Left ventricle myocardium inferior (tissue), 1 donor: ENCODE measurements at places on chromosomes 11 and 22. TPM values are rescaled to one million over a fixed set of nuclear protein-coding genes. Genes with fewer than 3 reads are reported as not detected.
A peak's percentile ranks its signal among the peaks of the same experiment; 100 is the strongest.

The LARGE2 gene
- total RNA-seq: not detected

The CD3D gene
- not detected for total RNA-seq

- peaks cover 53% of the 10 kb centered on the region for H3K4me1 ChIP-seq
- no peaks in the 10 kb centered on the region for H3K27me3 ChIP-seq
- no peaks in the 10 kb centered on the region for H3K36me3 ChIP-seq
These were observed 45.2 kb downstream of the LGR4 start for GRCh38 chr11:27427183-27427980.

- peaks cover 36% of the 10 kb centered on the region for H3K4me1 ChIP-seq
- no peaks in the 10 kb centered on the region for H3K36me3 ChIP-seq
- H3K4me3 ChIP-seq: no peak overlapping the region
- peak overlapping the region; percentile 92 for H3K27ac ChIP-seq
These were observed 27.1 kb upstream of the WNT11 start for GRCh38 chr11:76233196-76233921.

DNA sequence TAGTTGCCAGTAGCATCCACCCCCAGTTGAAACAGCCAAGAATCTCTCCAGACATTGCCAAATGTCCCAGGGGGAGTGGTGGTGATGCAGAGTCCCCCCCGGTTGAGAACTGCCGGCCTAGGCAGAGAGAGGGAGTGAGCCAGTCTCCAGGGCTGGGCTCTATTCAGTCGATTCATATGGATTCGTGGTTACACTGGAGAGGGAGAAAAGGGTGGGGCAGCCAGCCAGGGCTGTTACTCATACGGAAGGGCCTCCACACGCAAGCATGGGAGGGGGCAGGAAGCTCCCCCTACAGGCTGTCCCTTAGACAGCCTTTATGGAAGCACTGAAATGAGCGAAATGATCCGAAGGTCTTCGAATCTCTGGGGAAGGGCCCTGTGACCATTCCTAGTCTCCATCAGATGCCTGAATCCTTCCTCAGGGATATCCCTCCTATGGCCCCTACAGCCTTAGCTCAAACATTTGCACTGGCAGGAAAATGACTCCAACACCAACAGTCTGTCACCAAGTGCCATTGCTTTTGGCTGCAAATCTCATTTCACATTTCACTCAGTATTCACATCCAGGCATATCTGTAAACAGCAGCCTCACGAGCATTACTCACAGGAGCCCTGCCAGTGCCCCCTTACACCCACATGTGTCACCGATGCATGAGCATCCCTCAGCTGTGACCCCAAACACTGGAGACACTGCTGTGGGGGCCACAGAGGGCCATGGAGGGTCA is 18.4 kb upstream of the TLCD5 start:
- H3K27me3 ChIP-seq: peaks cover 20% of the 10 kb centered on the region
- no peak for DNase-seq
- no peak overlapping the region for H3K27ac ChIP-seq
- no peaks in the 10 kb centered on the region for H3K36me3 ChIP-seq
- no peaks in the 10 kb centered on the region for H3K4me1 ChIP-seq

- DNase-seq: peak; percentile 41
- H3K27ac ChIP-seq: peak overlapping the region; percentile 98
- peaks cover 81% of the 10 kb centered on the region for H3K4me1 ChIP-seq
- peak overlapping the region; percentile 94 for H3K4me3 ChIP-seq
These were observed 1.1 kb downstream of the FCHSD2 start for GRCh38 chr11:73141031-73141308.

- H3K4me1 ChIP-seq: peaks cover 51% of the 10 kb centered on the region
- peak; percentile 62 for DNase-seq
- H3K27me3 ChIP-seq: no peaks in the 10 kb centered on the region
- H3K4me3 ChIP-seq: peak overlapping the region; percentile 80
- H3K36me3 ChIP-seq: peaks cover 41% of the 10 kb centered on the region
These were observed 618 bp downstream of the MTA2 start for GRCh38 chr11:62601122-62601371.

The CRYBA4 gene
- total RNA-seq: not detected

DNA sequence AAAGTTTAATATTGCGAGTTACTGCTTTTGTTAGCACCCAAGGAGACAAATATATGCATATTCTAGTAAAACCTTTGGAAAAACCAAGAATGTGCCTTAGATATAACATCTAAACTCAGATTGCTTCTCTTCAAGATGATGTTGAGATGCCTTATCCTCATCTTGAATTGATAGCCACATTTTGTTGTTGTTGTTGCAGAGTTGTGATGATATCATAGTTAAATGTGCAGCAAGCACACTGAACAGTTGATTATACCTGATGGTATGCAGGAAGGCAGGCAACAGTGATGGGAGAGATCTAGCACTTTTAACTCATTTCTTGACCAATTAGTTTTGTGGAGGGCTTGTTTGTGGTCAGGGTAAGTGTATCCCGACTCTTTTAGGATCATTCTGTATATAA is 48.0 kb downstream of the KDM2A start:
- no peak overlapping the region for H3K4me3 ChIP-seq
- H3K27ac ChIP-seq: no peak overlapping the region
- H3K27me3 ChIP-seq: no peaks in the 10 kb centered on the region
- H3K36me3 ChIP-seq: peaks cover 6% of the 10 kb centered on the region
- DNase-seq: no peak
- peaks cover 19% of the 10 kb centered on the region for H3K4me1 ChIP-seq

The CRYAB gene
- total RNA-seq: 6,704 TPM

The NLRP14 gene
- total RNA-seq: not detected

DNA sequence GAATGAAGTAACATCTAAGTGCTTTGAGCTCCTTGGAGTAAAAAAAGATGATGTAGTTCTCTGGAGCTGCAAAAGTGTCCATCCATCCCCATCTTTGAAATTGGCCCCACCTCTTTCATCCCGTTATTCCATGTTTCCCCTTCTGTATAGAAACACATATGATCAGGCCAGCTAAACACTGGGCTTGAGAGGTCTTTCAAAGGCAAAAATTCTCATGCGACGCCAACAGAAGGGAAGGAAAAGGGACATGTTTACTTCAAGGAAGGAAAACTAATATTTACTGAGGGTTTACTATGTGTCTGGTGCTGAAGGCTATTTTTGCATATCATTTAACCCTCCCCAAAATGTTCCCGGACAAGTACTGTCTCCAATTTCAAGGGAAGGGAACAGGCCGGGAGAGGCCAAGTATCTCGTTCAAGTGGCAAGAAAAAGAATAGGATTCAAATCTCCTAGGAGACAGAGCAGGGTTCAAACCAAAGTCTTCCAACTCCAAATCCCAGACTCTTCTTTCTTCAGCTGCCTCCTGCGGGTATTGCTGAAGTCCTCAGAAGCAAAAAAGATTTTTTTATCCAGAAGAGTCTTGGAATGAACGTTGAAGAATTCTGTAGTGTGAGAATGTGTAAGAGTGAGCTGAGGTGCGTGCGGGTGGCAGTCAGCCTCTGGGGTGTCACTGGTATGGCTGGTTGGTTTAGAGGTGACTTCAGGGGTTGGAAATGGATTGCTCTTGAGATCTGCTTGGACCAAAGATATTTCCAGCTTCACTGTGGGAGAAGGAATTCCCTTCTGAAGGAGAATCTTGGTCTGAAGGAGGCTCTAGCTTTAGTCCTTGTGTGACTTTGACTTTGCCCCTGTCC is 10.1 kb downstream of the TECTA start:
- H3K36me3 ChIP-seq: no peaks in the 10 kb centered on the region
- H3K4me3 ChIP-seq: no peak overlapping the region
- DNase-seq: no peak
- H3K27me3 ChIP-seq: no peaks in the 10 kb centered on the region
- H3K27ac ChIP-seq: no peak overlapping the region

The LBHD1 gene
- total RNA-seq: 2.1 TPM

DNA sequence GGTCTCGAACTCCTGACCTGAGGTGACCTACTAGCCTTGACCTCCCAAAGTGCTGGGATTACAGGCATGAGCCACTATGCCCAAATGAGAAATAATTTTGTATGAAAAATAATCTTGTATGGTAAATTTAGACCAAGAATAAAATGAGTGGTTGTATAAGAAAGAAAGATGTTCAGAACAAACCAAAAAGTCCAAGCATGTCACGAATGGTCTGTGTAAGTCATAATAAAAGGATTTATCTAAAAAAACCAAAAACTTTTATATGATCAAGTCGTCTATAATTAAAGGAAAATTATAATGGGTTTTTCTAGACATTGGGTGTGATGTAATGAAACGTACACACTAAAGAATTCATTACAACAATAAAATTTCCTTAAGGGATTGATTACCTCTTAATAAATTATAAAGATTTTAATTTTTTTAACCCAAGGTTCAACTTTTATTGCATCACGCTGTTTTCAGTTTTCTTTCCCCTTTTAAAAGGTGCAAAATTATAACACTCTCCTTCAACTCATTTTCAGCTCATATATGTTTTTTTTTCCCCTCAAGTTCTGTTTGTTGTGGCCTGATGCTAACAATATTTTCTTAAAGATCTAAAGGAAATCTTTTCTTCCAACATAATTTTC is 8.9 kb upstream of the AQP11 start:
- no peaks in the 10 kb centered on the region for H3K4me1 ChIP-seq
- H3K4me3 ChIP-seq: no peak overlapping the region
- H3K27me3 ChIP-seq: no peaks in the 10 kb centered on the region
- no peak for DNase-seq
- no peaks in the 10 kb centered on the region for H3K36me3 ChIP-seq
- H3K27ac ChIP-seq: no peak overlapping the region

DNA sequence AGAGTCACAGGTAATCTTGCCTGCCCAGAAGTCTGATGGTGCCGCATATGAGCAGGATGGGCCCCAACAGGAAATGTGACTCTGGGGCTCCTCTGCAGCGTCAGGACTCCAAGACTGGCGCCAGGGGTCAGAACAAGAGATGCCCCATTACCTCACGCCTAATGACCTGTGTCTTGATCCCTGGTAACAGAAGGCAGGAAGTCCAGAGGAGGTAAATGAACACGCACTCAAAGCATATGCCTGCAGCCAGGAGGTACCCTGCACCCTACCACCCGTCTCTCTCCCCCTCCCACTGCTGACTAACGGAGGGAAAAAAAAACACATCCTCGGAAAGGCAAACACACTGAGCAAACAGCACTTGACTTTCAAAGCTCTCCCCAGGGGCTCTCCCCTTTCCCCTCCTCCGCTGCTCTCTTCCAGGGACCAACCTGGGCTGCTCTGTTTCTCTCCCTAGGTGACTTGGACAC is 37.3 kb downstream of the ABCC8 start:
- no peak for DNase-seq
- no peaks in the 10 kb centered on the region for H3K36me3 ChIP-seq
- H3K27me3 ChIP-seq: peaks cover 23% of the 10 kb centered on the region
- H3K27ac ChIP-seq: no peak overlapping the region

The CSF2RB gene
- total RNA-seq: 2.8 TPM

DNA sequence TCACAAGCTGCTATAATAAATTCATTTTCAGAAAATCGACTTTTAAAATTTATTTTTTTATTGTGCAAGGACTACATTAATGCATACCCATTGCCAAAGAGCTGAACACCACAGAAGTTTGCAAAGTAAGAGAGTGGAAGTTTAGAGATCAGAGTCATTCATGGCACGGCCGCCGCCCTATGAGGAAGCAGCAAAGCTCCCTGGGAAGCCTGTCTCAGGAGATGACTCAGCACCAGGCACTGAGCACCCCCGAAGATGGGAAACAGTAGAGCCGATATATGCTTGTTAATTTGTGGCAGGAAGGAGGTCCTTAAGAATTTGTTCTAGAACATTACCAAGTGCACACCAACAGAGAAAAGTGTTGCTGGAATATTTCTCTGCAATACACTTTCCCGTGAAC is 693.7 kb downstream of the OPCML start:
- no peaks in the 10 kb centered on the region for H3K36me3 ChIP-seq
- no peak for DNase-seq
- H3K4me1 ChIP-seq: no peaks in the 10 kb centered on the region
- no peak overlapping the region for H3K27ac ChIP-seq
- H3K27me3 ChIP-seq: no peaks in the 10 kb centered on the region
- H3K4me3 ChIP-seq: no peak overlapping the region

GRCh38 chr11:45809456-45810395 is 4.8 kb downstream of the SLC35C1 start:
- no peak for DNase-seq
- H3K4me1 ChIP-seq: peaks cover 57% of the 10 kb centered on the region
- H3K27me3 ChIP-seq: no peaks in the 10 kb centered on the region
- no peak overlapping the region for H3K4me3 ChIP-seq
- H3K36me3 ChIP-seq: peaks cover 45% of the 10 kb centered on the region
